ENCODE measurements at places on chromosomes 4 and X.
A peak's percentile ranks its signal among the peaks of the same experiment; 100 is the strongest.

- DNase-seq = peak; percentile 4
Measured at GRCh38 chr4:114734594-114734993, 136.0 kb downstream of the UGT8 start.

GRCh38 chr4:1903035-1903434, 31.8 kb downstream of the NSD2 start:
- DNase-seq = no peak

DNA sequence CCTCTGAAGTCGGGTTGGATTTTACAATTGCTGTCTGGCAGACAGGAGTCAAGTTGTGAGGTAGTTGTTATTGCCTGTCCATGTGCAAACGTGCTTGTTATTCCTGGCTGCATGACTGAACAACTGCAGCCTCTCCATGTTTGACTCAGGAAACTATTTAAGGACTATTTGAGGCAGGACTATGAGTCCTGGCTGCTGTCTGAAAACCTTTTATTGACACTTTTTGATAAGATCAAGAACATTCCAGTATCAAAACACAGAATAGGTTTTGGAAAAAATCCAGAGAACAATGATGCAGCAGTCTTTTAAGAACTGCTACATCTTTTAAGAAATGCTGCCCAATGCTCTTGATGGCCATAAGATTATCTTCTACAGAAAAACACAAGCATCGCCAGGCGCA, 10.0 kb upstream of the SPRY1 start:
- DNase-seq = no peak

- DNase-seq = no peak
Measured at GRCh38 chr4:1793940-1794808, 1.1 kb downstream of the FGFR3 start.

DNA sequence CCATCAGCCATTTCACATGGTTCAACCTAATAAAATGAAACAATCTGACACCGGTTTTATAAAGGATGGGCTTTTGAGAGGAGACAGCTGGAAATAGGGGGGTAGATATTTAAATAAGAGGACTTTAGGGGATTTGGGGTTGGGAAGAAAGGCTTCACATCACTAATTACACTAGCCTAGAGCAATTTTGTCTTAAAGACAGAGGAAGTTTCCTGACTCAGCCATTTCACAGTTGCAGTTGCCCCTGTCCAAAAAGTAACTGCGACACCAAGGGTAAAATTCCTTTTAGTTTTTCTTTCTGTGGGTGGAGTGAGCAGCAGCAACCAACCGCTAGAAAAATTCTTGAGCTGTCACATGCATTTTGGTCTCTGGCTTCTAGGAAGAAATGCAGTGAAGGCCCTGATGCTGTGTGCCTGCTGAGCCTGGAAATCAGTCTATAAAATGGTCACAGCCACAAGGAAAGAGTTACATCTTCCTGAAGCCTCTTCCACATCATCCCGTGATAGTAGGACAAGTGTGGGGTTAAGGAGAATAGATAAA, 233.6 kb downstream of the ZNF674 start:
- no peak for DNase-seq

GRCh38 chr4:103634236-103634635, 85.5 kb downstream of the TACR3 start:
- DNase-seq = peak; percentile 24

- DNase-seq = no peak
Measured at GRCh38 chr4:93740890-93741289, 87.7 kb upstream of the ATOH1 start.

GRCh38 chr4:55089916-55090315, 35.5 kb downstream of the KDR start:
- no peak for DNase-seq

- no peak for DNase-seq
Measured at GRCh38 chr4:66340286-66340893, 670.1 kb upstream of the EPHA5 start.

GRCh38 chr4:141759796-141760425, 123.5 kb downstream of the IL15 start:
- DNase-seq = peak; percentile 59

GRCh38 chr4:108097990-108098553, 70.7 kb downstream of the LEF1 start:
- no peak for DNase-seq

DNA sequence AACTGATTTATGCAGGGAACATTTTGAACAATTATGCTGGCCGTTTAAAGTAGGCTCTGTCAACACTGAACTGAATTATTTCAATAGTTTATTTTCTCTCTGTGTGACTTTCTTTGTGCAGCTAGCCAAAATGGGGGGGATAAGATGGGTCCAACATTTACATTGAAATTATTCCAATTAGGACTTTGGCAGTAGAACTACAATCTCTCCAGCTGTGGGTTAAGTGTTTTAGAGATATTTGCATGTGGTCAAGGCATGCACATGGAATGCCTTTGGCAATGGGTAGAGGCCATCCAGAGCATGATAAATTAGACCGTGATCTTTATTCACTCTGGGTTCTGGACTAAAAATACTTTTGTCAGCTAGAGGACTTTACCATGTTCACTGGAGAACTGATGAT, 107.9 kb upstream of the ELOVL6 start:
- DNase-seq = no peak

- no peak for DNase-seq
Measured at GRCh38 chrX:138034136-138034535, 468.2 kb downstream of the ZIC3 start.

- no peak for DNase-seq
Measured at GRCh38 chr4:163440040-163440439, 33.5 kb downstream of the TKTL2 start.

DNA sequence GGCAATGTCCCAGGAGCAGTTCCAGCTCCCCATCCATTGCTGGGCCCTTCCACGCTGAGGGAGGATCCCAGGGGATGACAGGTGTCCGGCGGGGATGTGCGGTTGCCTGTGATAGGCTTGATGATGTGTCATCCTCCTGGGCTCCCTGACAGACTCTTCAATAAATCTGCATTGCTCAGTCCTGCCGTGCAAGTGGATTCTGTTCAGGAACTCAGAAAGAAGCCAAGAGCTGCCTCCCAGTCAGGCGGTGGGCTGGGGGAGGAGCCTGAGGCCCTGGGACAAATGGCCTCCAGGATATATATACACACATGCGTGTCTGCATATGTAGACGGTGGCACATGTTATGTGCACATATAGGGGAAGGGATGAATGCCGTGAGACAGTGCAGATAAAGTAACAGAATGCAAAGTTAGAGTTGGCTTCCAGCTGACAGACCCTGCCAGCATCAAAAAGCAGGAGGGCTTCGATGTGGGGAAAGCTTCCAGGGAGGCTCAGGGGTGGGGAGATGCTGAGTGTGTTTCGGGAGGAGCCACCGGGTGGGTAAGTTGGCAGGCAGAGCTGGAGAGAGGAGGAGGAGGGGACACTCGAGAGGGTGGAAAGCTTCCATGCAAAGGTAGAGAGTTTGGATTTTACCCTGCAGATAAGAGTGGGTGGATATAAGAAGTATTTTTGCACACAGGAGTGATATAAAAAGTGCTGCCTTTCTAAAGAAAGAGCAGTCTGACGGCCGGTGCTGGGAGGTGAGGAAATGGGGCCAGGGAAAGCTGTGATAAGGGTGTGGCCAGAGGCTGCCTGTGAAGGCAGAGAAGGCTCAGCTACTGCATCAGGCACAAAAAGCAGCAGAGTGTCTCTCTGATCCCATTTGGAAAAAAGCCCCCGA, 28.5 kb upstream of the CRMP1 start:
- peak; percentile 3 for DNase-seq

DNA sequence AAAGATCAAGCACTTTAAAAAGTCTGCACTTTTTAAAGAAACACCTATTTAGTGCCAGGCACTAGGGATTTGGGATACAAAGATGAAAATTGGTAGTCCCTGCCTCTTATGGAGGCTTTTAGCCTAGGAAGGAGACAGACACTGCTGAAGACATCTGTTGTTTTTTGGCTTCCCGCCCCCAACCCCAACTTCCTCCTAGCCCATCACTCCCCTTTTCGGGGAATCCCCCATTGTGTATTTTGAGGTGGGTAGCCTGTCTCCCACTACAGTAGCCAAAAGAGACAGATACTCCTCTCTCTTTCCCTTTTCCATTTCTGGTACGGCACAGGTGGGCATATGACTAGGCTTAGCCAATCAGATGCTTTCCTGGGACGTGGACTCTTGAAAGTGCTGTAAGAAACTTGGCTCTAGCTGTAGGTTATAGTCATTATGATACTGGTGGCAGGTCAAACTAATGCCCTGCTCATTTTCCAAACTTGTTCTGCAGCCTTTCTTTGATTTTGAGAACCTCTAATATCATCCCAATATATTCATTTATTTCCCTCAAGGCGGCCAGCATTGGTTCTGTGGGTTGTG, 194.6 kb upstream of the RBPJ start:
- no peak for DNase-seq

- no peak for DNase-seq
Measured at GRCh38 chr4:139889264-139889663, 223.6 kb downstream of the MGST2 start.

DNA sequence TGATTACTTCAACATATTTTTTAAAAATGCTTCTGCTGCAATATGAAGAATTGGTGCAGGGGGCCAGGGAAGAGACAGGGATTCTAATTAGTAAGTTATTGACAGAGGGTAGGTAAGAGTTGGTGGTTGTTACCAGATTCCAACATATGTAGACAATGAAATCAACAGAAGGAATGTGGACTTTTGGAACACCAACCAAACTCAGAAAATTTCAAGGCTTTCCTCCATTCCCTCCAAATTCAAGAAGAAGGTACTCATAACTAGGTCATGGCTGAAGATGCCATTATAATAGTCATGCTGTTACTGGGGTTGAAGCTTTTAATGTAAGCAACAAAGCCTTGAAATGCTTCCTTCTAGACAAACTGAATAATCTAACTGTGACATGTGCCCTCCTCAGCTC, 22.9 kb upstream of the CXCL13 start:
- DNase-seq = no peak
